Globus pallidus (tissue), 1 donor: ENCODE measurements at places on chromosomes 2 and 18.

GRCh38 chr18:50460716-50461115, 85.9 kb downstream of the SKA1 start:
- DNase-seq = no peak

DNA sequence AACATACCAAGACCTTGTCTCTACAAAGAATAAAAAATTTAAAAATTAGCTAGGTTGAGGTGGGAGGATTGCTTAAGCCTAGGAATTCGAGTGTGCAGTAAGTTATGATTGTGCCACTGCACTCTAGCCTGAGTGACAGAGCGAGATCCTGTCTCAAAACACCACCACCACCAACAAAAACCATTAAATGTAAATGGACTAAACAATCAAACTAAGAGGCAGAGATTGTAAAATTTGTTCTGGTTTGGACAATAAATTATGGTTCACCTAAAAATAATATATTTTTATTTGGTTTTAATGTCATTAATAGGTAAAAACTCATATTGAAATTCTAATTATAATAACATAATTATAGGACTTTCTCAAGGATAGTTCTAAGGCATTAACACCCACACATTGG, 9.9 kb upstream of the ATIC start:
- no peak for DNase-seq

DNA sequence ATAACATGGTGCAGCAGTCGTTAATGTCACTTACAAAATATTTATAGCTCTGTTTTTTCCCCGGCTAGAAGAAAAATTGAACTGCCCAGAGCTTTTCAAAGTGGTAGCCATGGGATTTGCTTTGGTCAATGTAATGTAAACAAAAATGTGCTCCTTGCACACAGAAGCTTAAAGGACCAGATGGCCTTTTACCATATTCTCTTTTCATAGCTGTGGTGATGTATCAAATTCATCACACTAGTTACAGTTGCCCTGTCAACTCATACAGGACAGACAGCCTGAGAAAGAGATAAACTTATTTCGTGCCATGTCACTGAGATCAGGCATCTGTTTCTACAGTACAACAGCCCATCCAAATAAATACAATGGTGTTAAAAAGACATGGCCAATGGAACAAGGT, 368.1 kb upstream of the CDH19 start:
- DNase-seq = no peak

GRCh38 chr2:60994131-60994530, 23.4 kb upstream of the PEX13 start:
- no peak for DNase-seq
